ENCODE measurements at places on chromosomes 3 and 15. TPM values are rescaled to one million over a fixed set of nuclear protein-coding genes. Genes with fewer than 3 reads are reported as not detected.

The GOLGA8T gene
- 0.30 TPM for total RNA-seq

- DNase-seq = no peak
Observed at GRCh38 chr3:33799202-33799551, 747 bp downstream of the PDCD6IP start.

GRCh38 chr15:78629031-78629715 lies 8.4 kb upstream of the CHRNA3 start:
- DNase-seq = no peak

DNA sequence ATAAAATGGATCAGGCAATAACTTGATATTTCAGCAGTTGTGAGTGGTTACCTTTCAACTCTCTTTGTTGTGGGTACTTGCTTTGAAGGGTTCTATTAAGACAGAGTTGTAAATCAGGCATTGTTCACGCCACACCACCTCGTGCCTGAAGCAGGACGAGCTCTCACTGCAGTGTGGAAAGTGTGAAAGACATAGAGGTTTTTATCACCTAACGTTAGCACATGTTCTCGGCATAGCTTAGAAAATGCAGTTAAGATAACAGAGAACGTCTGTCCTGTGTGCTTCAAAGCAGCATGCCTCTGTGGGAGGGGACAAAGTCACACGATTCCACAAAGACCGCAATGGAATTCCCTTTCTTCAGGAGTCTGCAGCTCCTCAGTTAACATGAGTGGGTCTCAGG lies 7.8 kb downstream of the ADAMTS17 start:
- no peak for DNase-seq

DNA sequence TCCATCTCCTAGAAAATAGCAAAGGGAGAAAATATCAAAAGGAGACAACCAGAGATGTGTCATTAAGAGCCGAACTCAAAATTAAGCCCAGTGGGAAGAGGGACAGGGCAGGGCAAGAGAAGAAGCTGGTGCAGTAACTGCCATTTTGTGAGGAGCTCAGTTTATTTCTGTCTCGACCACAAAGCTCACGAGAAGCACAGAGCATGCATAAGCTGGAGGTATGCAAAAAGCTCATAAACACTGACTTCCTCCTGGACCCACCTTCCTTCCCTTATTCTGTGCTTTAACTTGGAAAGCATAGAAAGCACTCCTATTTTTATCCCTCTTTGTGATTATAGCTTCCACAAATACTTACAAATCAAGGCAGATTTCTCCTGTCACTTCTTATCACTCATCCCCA lies 81.3 kb downstream of the DGKG start:
- no peak for DNase-seq

GRCh38 chr15:86041399-86041798 lies 38.3 kb upstream of the AGBL1 start:
- no peak for DNase-seq

The GLDN gene
- total RNA-seq = not detected

The CD86 gene
- not detected for total RNA-seq

- DNase-seq = peak; percentile 92
Observed at GRCh38 chr3:106183762-106184391, 315.1 kb upstream of the CBLB start.

The CCR9 gene
- not detected for total RNA-seq

The NEDD4 gene
- total RNA-seq = 26.6 TPM

GRCh38 chr3:17602126-17602525 lies 140.3 kb downstream of the TBC1D5 start:
- no peak for DNase-seq

The MAP1A gene
- 0.52 TPM for total RNA-seq

The ROPN1 gene
- total RNA-seq = not detected

The INKA1 gene
- total RNA-seq = 0.17 TPM

The RTP3 gene
- not detected for total RNA-seq

- DNase-seq = no peak
Observed at GRCh38 chr3:123658852-123659206, 74.0 kb upstream of the HACD2 start.
